Ascending aorta (tissue), 2 donors: ENCODE measurements at places on chromosomes 11 and 22. TPM values are rescaled to one million over a fixed set of nuclear protein-coding genes. Genes with fewer than 3 reads are reported as not detected.
A peak's percentile ranks its signal among the peaks of the same experiment; 100 is the strongest.

The RGL4 gene
- not detected for total RNA-seq

- DNase-seq = no peak
These were observed 62.6 kb downstream of the PPP2R1B start for GRCh38 chr11:111703576-111703975.

DNA sequence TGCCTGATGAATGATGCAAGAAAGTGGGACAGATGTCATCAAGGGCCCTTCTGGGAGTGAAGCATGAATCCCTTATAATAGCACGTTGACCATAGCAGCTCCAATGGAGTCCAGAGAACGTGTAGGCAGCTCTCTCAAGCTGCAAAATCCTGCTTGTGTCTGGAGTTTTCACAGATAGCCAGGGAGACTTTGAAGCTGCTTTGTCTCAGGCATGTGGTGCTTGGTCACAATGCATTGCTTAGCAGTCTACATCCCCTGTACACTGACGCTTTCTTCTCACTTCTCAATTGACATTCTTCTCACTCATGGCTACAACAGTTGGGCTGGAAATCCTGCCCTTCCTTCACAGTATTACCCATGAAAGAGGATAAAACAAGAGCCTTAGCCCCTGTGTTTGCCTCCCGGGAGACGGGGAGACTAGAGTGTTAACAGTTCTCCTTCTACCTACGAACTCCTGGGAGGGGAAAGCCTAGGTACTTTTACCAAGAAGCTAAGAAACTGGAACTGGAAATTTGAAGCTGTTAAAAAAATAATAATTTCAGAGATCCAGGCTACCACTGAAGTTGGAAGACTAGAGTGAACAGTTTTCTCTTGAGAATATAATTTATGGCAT lies 20.7 kb upstream of the MMP7 start:
- DNase-seq = no peak

DNA sequence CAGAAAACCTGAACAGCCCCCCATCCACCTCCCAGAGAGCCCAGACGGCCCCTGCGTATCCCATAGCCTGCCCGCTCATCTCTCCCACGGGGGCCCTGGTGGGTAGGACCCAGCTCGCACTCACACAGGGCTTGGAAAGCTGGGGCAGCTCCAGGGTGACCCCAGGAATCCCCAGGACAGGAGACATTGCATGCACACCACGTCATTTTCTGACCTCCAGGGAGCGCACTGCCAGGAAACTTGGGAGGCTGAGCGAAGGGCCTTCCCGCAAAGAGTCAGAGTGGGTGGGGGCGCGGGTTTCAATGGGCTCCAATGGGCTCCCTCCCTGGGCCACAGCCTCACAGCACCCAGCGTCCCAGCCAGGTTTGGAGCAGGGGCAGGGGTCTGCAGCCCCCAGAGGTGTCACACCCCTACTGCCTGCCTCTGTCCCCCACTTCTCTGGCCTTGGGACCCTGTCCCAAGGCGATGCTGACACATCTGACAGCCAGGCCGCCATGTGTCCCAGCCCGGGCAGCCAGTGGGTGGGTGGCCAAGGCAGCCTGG lies 8.2 kb upstream of the SYT8 start:
- DNase-seq = peak; percentile 92

DNA sequence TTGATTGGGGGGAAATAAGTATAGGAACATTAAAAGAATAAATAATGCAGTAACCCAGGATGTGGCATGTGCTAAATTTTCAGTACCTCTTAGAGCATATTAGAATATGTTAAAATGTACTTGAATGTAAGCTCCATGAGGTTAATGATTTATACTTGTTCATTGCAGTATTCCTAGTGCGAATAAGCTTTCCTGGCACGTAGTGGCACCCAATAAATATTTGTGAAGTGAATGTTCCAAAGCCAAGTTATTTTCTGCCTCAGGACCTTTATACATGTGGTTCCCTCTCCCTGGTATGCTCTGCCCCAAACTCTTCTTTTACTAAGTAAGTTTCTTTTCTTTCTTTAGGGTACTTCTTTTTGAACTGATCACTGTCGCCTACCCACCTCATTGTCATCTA lies 118.8 kb downstream of the DBX1 start:
- DNase-seq = no peak

The TIMM8B gene
- 28.9 TPM for total RNA-seq

DNA sequence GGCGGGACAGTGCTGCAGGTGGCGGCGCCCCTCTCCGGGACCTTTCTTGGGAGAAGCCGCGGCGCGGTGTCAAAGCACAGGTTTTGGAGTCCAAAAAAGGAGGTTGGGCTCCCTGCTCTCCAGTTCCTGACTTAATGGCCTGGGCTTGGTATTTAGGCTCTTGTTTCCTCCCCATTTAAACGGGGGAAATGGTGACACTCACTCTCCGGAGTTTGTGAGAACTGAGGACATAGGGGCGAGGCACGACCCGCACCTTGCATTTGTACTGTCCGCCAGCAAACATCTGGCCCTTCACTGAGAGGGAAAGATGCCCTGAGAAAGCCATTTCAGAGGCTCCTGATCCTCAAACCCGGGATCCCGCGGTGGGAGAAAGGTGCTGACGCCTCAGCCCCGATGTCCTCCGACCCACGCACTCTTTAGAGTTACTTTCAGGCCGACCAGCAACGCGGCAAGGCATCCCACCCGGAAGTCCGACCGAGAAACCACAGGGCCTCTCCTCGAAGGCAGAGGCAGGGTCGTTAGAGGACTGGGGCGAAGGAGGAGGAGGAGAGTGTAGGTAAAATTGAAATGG lies 2.9 kb upstream of the WDR74 start:
- DNase-seq = no peak

DNA sequence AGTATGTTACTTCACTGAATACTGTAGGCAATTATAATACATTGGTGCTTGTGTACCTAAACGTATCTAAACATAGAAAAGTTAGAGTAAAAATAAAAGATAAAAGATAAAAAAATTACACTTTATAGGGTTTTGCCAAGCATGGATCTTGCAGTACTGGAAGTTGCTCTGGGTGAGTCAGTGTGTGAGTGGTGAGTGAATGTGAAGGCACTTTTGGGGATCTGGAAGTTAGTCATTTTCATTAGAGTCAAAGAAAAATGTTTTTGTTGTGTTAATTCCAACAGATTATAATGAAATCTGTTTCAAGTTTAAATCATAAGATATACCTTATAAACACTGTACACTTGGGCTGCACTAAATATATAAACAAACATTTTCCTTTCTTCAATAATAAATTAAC lies 3.3 kb downstream of the SLC22A25 start:
- DNase-seq = no peak

DNA sequence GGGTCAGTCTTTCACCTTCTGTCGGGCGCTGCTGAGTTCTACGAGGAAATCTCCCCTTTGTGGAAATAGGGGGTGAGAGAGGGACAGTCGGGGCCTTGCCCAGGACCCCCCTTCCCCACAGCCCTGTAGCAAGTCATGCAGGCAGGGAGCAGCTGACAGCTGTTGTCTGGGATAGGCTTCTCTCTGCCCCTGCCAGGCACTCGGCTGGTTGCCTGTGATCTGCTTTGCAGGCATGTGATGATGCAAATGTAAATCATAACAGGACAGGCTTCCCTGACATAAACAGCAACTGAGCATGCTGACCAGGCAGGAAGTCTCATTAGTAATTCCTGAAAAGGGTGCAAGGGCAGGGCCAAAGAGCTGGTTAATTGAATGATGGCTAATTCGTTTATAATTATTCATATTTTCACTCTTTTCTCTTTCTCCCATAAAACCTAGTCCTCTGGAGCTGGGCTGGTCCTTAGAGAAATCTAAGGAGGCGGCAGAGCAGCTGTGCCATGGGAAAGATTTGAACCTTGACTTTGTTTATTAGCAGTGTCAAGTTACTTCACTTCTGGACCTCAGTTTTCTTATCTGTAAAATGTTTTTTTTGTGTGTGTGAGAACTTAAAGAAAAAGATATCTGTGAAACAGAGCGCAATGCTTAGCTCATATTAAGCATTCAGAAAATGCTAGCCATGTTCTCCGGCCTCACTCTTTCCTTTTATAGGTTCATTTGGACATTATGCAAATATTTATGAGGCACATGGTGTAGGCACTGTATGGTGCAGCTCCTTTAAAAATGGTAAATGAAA lies 129.7 kb downstream of the LDLRAD3 start:
- no peak for DNase-seq

The P4HA3 gene
- total RNA-seq = 2.1 TPM

GRCh38 chr11:97516688-97517087 lies 1126.9 kb downstream of the JRKL start:
- DNase-seq = no peak

DNA sequence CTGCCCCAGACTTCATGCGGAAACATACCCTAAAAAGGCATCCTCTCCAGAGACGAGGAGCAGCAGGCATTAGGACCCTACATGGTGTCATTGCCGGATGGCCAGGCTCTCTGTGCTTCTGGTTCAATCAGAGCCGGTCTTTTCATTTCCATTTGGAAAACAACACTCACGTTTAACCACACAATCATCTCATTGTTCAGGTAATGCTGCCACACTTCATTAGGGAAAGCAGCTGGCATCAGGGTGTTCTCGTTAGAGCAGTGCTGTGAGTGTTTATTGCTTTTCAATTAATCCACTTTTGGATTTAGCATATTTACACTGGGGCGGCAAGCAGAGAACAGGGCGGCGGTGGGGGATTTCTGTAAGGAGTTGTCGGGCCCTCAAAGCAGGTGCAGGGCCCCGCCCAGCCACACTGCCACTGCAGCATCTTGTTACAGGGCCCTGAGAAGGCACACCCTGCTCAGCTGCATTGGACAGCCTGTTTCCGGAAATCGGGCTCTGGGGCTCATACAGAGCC lies 338.6 kb downstream of the SHANK2 start:
- no peak for DNase-seq

The KRTAP5-1 gene
- not detected for total RNA-seq

DNA sequence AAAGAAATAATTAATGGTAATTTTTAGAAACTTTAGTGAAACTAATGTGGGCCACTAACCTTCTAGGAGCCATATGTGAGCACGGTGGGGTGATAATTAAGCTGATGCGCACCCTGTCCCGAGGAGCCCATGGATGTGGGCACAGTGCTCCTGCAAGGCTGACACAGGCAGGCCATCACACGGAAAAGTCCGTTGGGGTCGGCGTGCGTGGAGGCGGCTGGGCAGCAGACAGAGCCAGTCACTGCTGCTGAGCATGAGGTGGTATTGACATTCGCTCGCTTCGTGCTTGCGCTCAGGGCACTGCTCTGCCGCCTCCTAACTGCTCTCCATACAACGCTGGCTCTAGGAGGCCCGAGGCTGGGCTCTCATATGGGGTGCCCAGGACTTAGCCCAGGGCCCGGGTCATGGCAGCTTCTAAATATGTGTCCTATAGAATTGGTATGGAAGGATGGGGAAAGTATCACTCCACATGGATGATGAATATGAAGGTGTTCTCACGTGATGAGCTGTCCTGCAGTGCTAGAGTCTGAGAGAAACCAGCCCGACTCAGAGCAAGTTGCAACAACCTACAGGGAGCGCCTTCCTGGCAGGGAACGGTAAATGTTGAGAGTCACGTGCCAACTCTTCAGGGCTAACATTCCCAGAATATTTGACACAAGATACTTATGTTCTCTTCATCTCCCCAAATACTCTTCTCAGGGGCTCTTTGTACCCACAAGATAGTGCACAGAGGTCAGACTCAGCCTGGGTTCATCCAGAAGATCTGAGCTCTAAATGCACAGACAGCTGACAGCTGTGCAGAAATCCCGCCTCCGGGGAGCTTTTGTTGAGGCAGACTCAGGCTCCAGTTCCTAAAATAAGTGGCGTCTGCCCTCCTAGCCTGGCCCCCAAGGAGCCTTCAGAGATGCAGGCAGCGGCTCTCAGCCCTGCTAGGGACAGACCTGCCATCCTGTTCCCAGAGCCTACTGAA lies 50.6 kb upstream of the ARFGAP3 start:
- no peak for DNase-seq

- no peak for DNase-seq
These were observed 961.8 kb upstream of the CCDC90B start for GRCh38 chr11:84247926-84248325.

- no peak for DNase-seq
These were observed 779.7 kb upstream of the LRRC4C start for GRCh38 chr11:42239188-42239587.

- DNase-seq = no peak
These were observed 38.2 kb downstream of the OR10A6 start for GRCh38 chr11:7892840-7893254.

DNA sequence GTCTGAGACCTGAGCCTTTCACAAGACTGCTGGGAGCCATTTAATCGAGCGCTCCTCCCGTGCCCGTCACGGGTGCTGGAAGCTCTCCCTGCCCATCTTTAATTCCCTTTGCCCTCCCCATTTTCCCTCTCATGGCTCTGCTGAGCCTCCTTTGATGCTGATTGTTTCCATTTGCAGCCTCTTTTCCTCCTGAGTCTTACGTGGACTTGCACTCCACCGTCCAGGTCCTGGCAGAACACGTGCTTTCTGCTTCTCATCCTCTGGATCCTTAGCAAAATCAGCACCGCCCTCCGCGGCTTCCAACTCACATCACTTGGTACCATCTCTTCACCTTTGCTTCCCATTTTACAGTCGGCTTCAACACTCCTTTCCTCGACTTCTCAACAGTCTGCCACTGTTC lies 7.3 kb downstream of the IFT27 start:
- peak; percentile 48 for DNase-seq

GRCh38 chr11:35932121-35932520 lies 11.7 kb upstream of the LDLRAD3 start:
- DNase-seq = no peak

- DNase-seq = no peak
These were observed 126.7 kb downstream of the CTTN start for GRCh38 chr11:70525006-70525405.

The IGSF22 gene
- not detected for total RNA-seq

GRCh38 chr11:17267576-17267975 lies 9.0 kb upstream of the NUCB2 start:
- DNase-seq = no peak

DNA sequence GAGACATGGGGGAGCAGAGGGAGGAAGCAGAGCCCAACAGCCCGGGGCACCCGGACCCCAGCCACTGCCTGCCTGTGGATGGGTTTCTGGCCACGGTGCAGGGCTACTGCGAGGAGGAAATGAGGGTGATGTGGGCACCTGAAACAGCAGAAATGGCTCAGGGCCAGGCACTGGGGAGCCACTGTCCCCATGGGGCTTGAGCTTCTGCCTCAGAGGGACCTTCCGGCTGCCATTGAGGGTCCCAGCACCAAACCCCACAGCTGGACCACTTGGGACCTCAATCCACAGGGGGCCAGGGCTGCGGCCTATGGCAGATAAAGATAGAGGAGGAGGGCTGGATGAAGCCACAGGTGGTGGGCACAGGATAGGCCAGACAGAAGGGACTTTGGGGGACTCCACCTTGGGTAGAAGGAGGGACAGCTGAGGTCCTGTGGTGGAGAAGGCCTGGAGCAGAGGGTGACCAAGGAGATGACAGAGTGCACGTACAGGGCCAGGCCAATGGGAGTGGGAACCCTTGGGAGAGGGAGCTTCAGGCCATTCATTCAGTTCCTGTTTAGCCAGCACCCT lies 48.3 kb downstream of the NFAM1 start:
- no peak for DNase-seq

DNA sequence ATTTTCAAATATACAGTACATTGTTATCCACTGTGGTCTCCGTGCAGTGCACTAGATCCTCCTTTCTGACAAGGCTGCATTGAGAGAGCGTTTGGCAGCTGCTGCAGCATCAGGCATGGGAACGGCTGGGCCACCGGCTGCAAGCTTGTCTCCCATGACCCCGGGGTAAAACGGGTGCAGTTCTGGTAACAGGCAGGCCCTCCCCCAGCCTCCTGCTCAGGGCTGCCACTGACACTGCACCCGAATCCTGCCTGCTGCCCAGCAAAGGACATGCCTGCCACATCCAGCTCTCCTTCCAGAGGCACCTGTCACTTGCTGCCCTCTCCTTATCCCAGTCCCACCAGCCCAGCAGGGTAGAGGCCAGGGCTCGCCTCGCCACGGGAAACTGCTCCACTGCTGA lies 124.5 kb upstream of the TMEM45B start:
- DNase-seq = no peak

The MYOD1 gene
- total RNA-seq = not detected
